H9 (cell line): ENCODE measurements at places on chromosomes 7 and 10.

- H3K36me3 ChIP-seq = no peaks in the 10 kb centered on the region
- H3K4me3 ChIP-seq = no peak overlapping the region
- no peak for DNase-seq
- no peak overlapping the region for H3K27ac ChIP-seq
Observed at GRCh38 chr7:124514471-124514870, 251.1 kb downstream of the GPR37 start.

DNA sequence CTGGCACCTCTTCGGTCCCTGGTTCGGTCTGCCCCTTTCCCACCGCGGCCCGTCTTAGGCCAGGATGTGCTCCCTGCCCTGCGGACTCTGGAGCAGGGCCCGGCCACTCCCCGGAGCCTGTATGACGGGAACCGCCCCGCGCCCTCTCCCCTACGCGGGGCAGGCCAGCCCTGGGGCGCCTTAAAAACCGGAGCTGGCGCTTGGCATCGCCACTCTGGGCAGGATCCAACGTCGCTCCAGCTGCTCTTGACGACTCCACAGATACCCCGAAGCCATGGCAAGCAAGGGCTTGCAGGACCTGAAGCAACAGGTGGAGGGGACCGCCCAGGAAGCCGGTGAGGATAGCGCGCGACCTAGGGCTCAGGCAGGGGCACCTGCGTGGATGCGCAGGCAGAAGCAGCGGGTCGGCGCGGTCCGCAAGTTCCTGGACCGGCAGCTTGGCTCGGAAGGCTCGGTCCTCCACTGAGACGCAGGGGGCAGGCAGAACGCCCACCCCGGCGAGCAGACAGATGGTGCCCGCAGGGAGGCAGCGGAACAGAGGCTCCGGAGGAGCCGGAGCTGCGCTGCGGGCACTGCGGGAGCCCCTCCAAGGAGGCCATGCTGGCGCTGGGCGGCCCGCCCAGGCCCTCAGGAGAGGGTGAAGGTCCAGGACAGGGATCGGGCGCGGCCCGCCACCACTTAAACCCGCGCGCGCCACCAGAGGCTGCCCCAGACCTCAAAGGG lies at the start of gene ADIRF:
ADIRF (plus strand) TSS at position 212 of the 723 bp plus-strand sequence; CDS start at position 275, 63 bp downstream.
- H3K27me3 ChIP-seq = peaks cover 7% of the 10 kb centered on the region; the same call in 1 of the 2 replicates
- H3K27ac ChIP-seq = no peak within 1 kb of the TSS
- H3K4me3 ChIP-seq = no peak within 1 kb of the TSS

DNA sequence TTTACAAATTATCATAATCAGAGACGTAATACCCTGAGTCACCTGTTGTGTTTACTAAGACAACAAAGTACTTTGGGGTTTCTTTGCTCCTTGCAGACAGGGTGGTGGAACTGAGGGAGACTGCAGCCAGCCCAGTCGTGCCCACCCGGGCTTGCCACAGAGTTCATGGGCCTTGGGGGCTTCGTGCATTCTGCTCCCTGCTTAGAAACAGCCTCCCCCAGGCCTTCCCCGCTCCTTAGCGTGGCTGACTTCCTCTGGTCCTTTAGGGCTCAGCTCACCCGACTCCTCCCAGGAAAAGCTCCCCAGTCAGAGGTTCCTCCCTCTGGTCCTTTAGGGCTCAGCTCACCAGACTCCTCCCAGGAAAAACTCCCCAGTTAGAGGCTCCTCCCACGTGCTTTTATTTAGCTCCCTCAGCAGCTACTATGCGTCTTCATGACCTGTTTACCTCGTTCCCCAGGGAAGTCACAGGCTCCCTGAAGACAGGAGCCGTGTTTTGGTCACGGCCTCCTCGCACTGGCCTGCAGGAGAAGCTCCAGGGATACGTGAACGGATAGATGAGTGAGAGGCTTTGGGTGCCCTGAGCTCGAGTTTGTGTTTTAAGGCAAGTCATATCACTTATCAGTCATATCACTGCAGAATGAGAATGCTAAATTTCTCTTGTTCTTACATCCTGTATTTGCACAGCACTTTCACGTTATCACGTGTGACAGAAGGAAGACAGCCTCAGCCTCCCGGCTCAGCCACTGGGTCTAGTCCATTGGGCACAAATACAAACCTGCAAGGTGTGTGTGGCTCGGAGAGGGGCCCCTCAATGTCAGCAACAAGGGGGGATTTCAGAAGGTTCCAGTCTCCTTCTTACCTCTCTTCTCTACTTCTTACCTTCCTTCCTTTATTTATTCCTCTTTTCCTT lies 52.7 kb upstream of the VIPR2 start:
- DNase-seq = peak; percentile 80
- no peak overlapping the region for H3K27ac ChIP-seq
- no peak overlapping the region for H3K4me3 ChIP-seq
- H3K36me3 ChIP-seq = no peaks in the 10 kb centered on the region; the same call in 2 of the 3 replicates
- H3K27me3 ChIP-seq = no peaks in the 10 kb centered on the region

GRCh38 chr7:141820067-141820466 lies 21.2 kb downstream of the PRSS37 start:
- H3K36me3 ChIP-seq = peaks cover 8% of the 10 kb centered on the region
- H3K27ac ChIP-seq = no peak overlapping the region
- H3K27me3 ChIP-seq = no peaks in the 10 kb centered on the region
- no peaks in the 10 kb centered on the region for H3K4me1 ChIP-seq
- DNase-seq = no peak

- no peak overlapping the region for H3K27ac ChIP-seq
- no peaks in the 10 kb centered on the region for H3K4me1 ChIP-seq
- H3K27me3 ChIP-seq = no peaks in the 10 kb centered on the region
- peaks cover 5% of the 10 kb centered on the region; the same call in 1 of the 2 replicates for H3K36me3 ChIP-seq
- no peak overlapping the region for H3K4me3 ChIP-seq
- no peak for DNase-seq
Observed at GRCh38 chr7:20393616-20394015, 62.9 kb downstream of the ITGB8 start.

- peaks cover 3% of the 10 kb centered on the region; the same call in 2 of the 3 replicates for H3K36me3 ChIP-seq
- H3K4me1 ChIP-seq = no peaks in the 10 kb centered on the region
- no peak overlapping the region for H3K4me3 ChIP-seq
- DNase-seq = no peak
- no peak overlapping the region for H3K27ac ChIP-seq
Observed at GRCh38 chr10:73229567-73229966, 17.5 kb downstream of the DNAJC9 start.

- no peak overlapping the region for H3K4me3 ChIP-seq
- H3K27me3 ChIP-seq = no peaks in the 10 kb centered on the region
- H3K27ac ChIP-seq = no peak overlapping the region
- H3K4me1 ChIP-seq = no peaks in the 10 kb centered on the region
- DNase-seq = no peak
Observed at GRCh38 chr10:129097776-129098330, 369.2 kb upstream of the MGMT start.

GRCh38 chr10:11933577-11934223 lies 108.9 kb downstream of the UPF2 start:
- DNase-seq = no peak
- H3K36me3 ChIP-seq = peaks cover 43% of the 10 kb centered on the region
- H3K27me3 ChIP-seq = no peaks in the 10 kb centered on the region

DNA sequence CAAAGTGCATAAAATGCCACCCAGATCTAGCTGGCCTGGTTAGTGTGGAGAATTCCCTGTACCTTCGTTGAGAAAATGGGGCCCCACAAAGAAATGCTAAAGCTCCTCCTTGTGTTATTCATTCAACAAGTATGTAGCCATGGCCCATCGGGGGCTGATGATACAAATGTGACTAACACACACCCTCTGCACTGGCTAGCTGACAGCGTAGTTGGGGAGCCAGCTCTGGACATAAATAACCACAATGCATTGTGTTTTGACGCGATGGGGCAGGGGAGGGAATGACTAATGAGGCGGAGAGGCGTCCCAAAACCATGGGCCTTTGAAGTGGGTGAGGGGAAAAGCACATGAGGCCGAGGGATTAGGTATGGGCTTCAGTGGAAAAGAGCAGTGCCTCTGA lies 28.2 kb upstream of the ASL start:
- H3K4me3 ChIP-seq = no peak overlapping the region
- H3K4me1 ChIP-seq = no peaks in the 10 kb centered on the region; the same call in 1 of the 2 replicates
- no peaks in the 10 kb centered on the region for H3K27me3 ChIP-seq

- no peak overlapping the region for H3K4me3 ChIP-seq
- H3K4me1 ChIP-seq = no peaks in the 10 kb centered on the region
- H3K36me3 ChIP-seq = peaks cover 25% of the 10 kb centered on the region
- no peak for DNase-seq
Observed at GRCh38 chr10:74213571-74214162, 62.6 kb downstream of the ADK start.

- no peaks in the 10 kb centered on the region for H3K4me1 ChIP-seq
- no peaks in the 10 kb centered on the region for H3K27me3 ChIP-seq
- DNase-seq = no peak
- H3K4me3 ChIP-seq = no peak overlapping the region
Observed at GRCh38 chr7:87510411-87510875, 35.0 kb upstream of the ABCB4 start.

DNA sequence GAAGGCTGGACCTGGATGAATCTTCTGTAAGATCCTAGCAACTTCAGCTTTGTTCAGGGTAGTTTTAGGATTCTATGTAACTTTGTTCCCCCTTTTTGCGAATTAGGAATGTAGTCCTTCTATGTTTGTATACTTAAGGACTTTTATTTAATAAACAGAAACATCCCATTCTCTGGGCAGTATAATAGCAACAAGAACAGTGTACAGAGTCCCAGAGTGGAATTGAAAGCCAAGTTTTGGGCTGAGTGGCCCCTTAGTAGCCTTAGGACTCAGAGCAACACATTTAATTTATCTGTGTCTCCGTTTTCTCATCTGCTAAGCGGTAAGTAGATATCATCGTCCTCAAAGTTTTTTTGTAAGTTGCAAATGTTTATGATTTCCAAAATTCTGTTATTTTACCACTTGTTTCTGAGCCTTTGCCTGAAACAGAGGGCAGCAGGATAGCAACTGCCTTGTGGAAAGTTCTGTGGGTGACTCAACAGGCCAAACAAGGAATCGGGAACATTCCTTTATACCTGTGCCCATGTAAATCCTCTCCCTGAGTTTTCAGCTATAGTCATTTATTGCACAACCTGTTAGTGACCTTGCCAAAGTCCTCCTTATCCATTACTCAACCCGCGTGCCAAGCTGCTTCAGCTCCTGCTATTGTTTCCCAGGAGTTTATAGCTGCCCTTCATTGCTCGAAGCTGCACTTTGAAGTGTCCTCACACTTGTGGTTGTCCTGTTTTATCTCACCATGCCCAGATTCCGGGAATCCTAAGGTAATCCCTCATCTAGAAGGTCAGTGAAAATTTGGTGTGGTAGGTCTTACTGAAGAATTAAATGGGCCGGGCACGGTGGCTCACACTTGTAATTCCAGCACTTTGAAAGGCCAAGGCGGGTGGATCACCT lies 199.1 kb upstream of the AHR start:
- H3K4me1 ChIP-seq = peaks cover 4% of the 10 kb centered on the region; the same call in 1 of the 2 replicates
- H3K27ac ChIP-seq = no peak overlapping the region
- H3K36me3 ChIP-seq = no peaks in the 10 kb centered on the region; the same call in 2 of the 3 replicates
- no peaks in the 10 kb centered on the region for H3K27me3 ChIP-seq
- no peak for DNase-seq

DNA sequence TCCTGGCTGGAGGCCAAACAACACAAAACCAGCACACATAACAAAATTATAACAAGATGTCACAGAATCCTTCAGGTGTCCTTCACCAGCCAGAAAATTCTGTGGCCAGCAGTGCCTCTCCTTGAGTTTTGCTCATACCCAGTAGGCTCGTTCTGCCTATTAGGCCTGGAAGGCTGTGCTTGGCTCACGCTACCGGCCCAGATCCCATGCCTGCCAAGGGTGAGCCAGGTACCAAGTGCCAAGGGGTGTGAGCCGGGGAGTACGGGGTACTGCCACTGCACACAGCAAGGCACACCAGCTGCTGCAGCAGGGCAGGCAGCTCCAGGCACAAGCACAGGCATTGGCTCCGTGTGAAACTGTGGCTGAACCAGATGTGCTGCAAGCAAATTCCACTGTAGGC lies 1562.0 kb downstream of the REEP3 start:
- H3K27ac ChIP-seq = no peak overlapping the region
- H3K27me3 ChIP-seq = no peaks in the 10 kb centered on the region
- no peak overlapping the region for H3K4me3 ChIP-seq
- DNase-seq = no peak
- peaks cover 23% of the 10 kb centered on the region for H3K36me3 ChIP-seq

DNA sequence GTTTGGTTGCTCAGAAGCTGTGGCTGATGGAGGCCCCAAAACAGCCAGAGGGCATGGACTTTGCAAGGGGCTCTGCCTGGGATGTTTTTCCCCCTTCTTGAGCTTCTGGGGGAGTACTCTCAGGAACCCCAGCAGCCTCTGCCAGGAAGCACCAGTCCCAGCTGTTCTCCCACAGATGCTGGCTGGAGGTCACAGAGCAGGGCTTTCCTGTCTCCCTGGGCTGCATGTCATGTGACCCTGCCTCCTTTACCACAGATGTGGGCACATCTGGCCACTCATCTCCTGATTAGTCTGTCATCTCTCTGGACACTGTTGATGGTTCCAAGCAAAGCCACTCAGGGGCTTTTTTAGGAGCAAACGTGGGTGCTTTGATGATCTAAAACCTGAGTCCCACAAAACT lies 136.7 kb downstream of the NEURL1 start:
- H3K4me1 ChIP-seq = no peaks in the 10 kb centered on the region
- no peak overlapping the region for H3K4me3 ChIP-seq
- no peak for DNase-seq
- H3K36me3 ChIP-seq = peaks cover 5% of the 10 kb centered on the region
- H3K27ac ChIP-seq = no peak overlapping the region

GRCh38 chr7:45975847-45976484 lies 54.9 kb upstream of the IGFBP3 start:
- peaks cover 2% of the 10 kb centered on the region; the same call in 1 of the 3 replicates for H3K36me3 ChIP-seq
- H3K27me3 ChIP-seq = no peaks in the 10 kb centered on the region
- no peak overlapping the region for H3K4me3 ChIP-seq
- H3K27ac ChIP-seq = no peak overlapping the region

DNA sequence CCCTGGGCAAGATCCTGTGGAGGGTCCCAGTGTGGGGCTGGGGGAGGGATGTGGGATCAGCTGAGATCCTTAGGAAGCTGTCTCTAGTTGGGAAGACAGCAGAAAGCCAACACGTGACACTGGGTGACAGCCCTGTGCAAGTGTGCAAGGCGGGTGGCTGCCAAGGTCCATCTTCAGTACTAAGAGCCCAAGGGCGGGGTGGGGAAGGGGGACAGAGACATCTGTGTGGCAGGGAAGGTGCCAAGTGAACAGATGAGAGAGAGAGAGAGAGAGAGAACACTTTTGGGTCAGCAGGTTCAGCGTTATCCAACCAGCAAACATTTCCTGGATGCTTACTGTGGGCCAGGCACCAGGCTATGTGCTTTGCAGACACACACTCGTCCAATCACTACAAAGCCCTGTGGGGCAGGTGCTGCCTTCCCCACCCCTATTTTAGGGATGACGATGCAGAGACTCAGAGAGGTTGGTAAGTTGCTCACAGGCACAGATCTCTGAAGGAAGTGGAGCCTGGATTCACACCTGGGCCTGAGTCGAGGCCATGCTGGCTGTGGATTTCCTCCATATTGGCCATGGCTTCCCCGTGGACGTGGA lies 135.7 kb downstream of the GRK5 start:
- H3K27ac ChIP-seq = no peak overlapping the region
- H3K36me3 ChIP-seq = no peaks in the 10 kb centered on the region
- no peak overlapping the region for H3K4me3 ChIP-seq
- H3K27me3 ChIP-seq = no peaks in the 10 kb centered on the region
- H3K4me1 ChIP-seq = no peaks in the 10 kb centered on the region
- no peak for DNase-seq

- peak overlapping the region; percentile 87 for H3K4me3 ChIP-seq
- peaks cover 24% of the 10 kb centered on the region for H3K36me3 ChIP-seq
- DNase-seq = no peak
- no peaks in the 10 kb centered on the region for H3K4me1 ChIP-seq
Observed at GRCh38 chr7:818031-818699, 14.1 kb upstream of the SUN1 start.

GRCh38 chr7:143002898-143003297 lies 24.0 kb downstream of the OR9A2 start:
- H3K27ac ChIP-seq = no peak overlapping the region
- no peaks in the 10 kb centered on the region for H3K4me1 ChIP-seq
- no peaks in the 10 kb centered on the region for H3K27me3 ChIP-seq
- H3K4me3 ChIP-seq = no peak overlapping the region
- H3K36me3 ChIP-seq = no peaks in the 10 kb centered on the region; the same call in 2 of the 3 replicates
